ENCODE measurements at places on chromosomes 5 and 9. TPM values are rescaled to one million over a fixed set of nuclear protein-coding genes. Genes with fewer than 3 reads are reported as not detected.

DNA sequence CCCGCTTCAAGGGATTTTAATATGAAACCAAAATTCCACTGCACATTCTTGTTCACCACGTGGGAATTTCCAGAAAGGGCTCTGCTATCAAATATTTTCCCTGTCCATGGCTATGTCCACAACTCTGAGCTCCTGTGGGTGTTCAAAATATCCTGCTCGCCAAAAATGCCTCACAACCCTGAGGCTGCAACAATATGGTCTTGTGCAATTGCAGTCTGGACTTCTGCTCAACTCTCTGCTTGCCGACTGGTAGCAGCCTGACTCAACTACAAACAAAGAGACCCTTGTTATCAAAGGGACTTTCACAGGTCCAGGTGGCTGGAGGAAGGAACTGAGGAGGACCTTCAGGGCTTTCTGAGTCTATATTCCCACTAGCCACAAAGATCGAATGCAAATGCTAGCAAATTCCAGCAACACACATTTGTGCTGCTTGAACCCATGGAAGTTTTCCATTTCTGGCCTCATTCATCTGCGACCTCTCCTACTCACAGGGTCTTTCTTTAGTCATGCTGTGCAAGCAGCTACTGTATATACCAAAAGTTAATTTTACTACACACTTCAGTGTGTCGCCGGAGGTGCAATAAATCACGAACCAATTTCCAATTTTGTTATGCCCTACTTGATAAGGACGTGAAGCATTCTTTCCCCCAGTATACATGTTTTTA is 169.2 kb upstream of the SLC30A5 start:
- DNase-seq, result no peak

Gene FCN2
- total RNA-seq, result not detected

- DNase-seq, result no peak
These were observed 139.6 kb downstream of the SMARCA2 start for GRCh38 chr9:2154731-2155130.

DNA sequence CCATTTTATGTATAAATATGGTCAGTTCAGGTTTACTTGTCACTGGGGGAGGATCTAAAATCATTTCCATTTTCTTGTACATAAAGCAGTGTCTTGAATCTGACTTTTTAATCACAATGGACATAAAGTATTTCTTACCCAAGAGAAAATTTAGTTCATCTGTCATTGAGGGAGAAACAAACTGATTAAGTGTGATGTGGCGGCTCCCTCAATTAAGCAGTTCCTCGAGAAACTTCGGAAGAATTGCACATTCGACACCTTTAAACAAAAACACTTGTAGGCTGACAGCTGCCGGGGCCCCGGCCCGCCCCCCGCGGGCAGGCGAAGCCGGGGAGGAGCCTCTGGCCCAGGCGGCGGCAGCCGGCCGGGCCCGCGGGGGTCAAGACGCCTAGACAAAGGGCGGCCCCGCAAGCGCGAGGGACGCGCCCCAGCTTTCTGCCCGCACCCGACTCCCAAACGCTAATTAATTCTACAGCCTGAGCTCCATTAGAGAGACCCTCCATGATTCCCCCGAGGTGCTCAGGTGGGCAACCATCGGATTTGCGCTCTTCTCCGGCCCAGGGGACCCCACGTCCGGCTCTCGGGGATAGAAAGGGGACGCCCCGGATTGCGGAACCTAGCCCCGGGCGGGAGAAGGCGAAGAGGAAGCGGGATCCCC is 750 bp downstream of the TRIM36 start:
- DNase-seq, result no peak

DNA sequence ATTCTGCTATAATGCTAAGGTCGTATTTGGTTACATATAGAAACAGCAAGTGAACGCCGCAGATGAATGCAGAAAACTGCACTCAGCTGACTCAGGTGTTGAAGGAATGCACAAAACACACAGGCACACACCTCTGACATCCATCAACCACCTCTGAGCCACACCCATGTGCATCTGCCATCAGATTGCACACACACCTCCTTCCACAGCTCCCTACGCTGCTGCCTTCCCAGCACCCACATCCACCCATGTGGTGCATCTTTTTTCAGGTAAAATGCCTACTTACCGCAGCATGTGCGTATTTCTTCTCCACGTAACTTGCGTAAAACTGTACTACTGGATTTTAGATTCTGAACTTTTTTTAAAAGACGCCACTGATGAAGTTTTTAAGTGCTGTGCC is 7.1 kb downstream of the STK10 start:
- DNase-seq, result no peak

Gene PLAC8L1
- total RNA-seq, result not detected

DNA sequence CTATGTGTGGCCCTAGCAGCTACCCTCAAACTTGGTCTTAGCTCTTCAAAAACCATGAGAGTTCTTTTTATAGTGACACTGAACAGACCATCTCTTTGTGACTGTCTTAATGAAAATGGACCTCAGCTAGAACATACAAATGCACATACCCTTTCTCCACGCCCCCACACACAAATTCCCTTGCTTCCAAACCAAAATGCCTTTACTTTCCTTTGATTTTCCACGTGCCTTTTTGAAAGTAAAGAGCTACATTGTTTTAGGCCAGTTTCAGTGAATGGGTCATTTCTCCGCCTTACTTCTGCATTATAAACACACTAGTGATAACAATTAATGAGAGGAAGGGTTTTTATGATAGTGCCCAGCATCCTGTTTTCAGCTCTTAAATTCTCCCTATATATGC is 105.8 kb upstream of the EFNA5 start:
- no peak for DNase-seq
